ENCODE measurements at places on chromosomes 2 and 18.

- DNase-seq: peak; percentile 12
These were observed 1.8 kb upstream of the ALK start for GRCh38 chr2:29923110-29923721.

DNA sequence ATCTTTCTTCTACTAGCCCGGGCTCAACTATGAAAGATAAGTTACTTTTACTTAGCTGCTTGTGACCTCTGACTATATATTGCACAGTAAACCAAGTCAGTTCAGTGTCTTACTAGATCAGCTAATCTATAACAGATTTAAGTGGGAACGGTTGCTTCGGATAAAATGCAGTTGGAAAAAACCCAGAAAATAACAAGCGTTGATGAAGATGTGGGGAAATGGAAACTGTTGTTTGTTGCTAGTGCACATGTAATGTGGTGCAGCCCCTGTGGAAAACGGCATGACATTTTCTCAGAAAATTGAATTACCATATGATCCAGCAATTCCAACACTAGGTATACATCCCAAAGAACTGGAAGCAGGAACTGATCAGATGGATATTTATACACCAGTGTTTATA, 248.5 kb downstream of the PRKCE start:
- no peak for DNase-seq

DNA sequence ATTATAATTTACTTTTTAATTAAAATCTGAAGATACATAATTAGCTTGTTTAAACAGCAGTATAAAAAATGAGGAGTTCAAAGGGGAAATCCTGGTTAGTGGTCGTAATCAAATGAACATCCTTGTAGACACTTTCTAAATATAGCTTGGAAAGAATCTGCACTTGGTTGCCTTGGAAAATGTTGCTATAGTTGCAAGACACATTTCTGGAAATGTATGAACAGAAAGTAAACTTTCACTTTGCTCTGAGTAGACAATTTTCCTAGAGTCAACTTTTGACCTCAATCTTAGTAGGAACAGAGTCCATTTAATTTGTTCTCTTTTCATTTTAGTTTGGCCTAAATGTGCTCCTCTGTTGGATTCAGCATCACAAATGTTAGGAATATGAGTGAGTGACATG, 38.3 kb downstream of the GCA start:
- DNase-seq: no peak

DNA sequence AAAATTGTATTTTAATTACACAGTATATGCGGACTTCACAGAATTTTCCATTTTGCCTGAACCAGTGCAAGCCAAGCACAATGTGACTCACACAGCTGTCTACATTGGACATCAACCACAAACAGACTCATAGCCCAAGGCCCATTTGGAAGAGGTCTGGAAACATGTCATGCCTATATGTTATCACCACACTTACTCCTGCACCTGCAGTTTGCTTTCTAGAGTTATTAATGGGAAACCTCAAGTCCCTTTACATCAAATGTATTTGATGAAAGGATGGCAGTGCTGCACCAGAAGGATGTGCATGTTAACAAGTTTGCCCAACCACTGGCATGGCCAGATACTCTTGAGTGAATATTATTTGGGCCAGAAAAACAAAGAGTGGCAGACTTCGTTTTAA, 548.9 kb upstream of the CDH2 start:
- no peak for DNase-seq

- no peak for DNase-seq
These were observed 566 bp downstream of the GATA6 start for GRCh38 chr18:22169889-22170420.

GRCh38 chr2:129864719-129865118, 114.7 kb upstream of the RAB6C start:
- no peak for DNase-seq

GRCh38 chr2:179571252-179571651, 290.2 kb downstream of the ZNF385B start:
- no peak for DNase-seq

DNA sequence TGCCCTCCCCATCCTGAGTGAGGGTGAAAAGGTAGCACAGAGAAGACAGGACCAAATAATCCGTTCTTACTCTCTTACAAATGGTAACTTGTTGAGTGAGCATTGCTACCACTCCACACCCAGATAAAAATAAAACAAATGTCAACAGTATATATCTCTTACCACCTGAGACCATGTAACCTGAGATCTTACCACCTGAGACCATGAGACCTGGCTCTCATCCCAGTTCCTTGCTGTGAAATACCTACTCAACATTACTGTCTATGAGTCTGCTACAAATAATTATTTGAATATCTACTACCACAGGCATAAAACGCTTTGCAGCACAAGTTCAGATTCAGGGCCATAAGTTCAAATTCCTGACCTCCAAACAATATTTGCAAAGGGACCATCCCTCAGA, 234.7 kb downstream of the C1D start:
- DNase-seq: no peak
